ENCODE measurements at places on chromosomes 7 and 10.
A peak's percentile ranks its signal among the peaks of the same experiment; 100 is the strongest.

DNA sequence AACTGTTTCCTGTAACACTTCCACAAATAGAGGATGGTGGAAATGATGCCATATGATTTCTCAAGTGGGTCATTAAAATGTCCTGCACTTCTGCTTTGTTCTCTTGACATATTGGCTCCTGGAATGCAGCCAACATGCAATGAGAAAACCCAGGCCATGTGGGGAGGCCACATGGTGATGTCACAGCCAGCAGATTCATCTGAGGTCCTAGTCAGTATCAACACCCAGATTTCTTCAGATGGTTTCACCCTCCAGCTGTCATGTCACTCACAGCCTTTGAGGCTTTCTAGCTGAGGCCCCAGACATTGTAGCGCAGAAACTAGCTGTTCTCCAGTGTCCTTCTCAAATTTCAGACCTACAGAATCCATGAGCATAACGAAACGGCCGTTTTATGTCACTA is 102.3 kb upstream of the NUPR2 start:
- DNase-seq: no peak

DNA sequence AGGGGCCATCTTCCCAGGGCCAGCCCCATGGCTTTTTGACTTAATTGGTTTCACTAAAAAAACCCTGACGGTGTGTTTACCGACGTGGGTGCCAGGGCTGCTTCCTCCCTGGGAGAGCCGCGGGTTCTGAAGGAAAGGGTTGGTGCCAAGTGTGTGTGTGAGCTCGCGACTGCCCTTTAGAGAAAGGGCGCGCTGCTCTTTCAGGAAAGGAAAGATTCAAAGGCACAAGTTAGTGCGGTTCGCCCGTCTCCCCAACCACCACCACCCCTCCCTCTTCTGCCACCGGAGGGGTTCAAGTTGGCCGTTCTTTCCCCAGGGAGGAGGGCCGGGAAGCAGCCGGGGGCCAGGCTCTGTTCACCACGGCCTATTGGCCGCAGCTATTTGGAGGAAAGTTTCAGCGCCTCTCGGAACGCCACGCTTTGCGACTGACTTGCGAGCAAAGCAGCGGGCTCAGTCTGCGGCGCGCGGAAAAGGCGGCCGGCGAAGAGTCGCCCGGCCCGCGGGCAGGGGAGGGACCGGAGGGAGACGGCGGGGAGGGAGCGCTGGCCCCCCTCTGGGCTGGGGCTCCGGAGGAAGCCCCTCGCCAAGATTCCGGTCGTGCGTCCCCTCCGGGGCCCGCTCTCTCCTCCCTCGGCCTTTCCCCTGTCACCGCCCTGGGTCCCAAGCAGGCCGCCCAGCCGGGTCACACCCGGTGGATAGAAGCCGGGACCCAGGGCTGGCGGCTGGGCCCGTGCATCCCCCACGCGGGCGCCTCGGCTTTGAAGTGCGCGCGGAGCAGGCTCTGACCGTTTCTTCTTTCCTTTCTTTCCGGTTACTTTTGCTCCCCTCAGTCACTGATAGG is 165.9 kb upstream of the PPP1R3A start:
- DNase-seq: peak; percentile 12

GRCh38 chr7:156751319-156751718 is 110.7 kb downstream of the RNF32 start:
- DNase-seq: peak; percentile 86

DNA sequence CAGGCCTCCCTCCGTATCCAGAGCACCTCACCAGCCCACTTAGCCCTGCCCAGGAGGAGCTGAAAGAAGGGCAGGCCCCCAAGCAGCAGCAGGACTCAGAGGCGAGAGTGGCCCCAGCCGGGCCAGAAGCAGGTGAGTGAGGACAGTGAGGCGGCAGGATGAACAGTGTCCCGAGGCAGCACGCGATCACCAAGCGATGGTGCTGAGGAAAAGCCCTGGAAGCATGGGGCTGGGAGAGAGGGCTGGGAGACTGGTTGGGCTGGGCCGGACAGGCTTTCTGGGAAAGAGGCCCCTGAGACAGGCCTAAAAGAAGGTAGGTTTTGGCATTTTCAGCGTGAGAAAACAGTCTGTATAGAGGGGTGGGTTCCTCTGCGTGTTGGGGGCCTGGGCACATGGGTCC is 16.4 kb downstream of the ZNF783 start:
- DNase-seq: no peak

- peak; percentile 82 for DNase-seq
Observed at GRCh38 chr7:2950578-2950977, 93.1 kb downstream of the CARD11 start.

DNA sequence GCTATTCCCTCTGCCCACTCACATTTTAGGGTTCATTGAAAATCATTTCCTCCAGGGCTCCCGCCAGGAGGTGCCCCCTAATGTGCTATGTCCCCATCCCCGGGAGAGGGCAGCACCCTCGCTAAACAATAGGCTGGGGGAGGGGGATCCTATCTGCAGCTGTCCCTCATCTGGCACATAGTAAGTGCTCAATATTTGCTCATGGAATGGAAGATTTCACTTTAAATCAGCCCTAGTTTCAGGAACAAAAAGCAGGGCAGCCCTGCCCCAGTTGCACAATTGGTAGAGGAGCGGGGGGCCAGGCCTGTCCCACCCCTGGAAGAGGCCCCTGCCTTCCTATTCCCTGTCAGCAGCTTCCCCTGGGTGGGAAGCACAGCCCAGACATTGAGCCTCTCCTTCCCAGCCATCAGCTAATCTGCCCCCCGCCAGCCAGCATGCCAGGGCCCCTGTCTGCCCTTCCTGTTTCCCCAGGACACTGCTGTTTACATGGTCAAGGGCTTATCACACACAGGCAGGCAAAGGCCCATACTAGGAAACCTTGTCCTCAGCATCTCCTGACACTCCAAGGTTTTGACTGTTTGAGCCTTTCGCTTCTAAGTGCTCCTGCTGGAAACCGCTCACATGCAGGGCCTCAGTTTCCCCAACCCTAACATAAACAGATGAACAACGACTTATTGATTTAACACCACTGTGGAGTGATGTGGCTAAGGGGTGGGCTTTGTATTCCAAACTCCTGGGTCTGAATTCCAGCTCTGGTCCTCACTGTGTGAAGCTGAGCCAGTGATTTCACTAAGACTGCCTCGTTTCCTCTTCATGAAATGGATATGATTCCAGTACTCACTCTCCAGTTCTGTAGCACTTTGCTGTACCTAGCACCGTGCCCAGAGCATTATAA is 130.7 kb upstream of the ZMIZ1 start:
- DNase-seq: no peak

- DNase-seq: peak; percentile 84
Observed at GRCh38 chr7:92061154-92061553, 73.1 kb downstream of the CYP51A1 start.

DNA sequence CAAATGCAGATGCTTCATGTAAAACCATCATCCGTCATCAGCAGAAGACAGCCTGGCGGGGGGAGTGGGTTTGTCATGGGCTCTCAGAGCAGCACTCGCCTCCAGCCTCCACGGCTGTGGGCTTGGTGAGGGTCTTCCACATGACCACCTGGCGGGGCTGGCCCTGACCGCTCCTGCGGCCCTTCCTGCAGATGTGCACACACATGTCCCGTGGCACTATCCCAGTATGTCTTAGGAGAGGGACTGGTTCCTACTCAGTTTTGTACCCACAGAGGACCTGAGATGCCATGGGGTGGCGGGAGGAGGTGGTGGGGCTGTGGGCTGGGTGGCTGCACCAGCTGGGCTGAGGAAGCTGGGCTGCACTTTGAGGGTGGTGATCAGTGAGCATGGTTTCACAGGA is 4.7 kb downstream of the IDI2 start:
- DNase-seq: no peak

- DNase-seq: no peak
Observed at GRCh38 chr10:123889821-123890220, 1.8 kb downstream of the CPXM2 start.

DNA sequence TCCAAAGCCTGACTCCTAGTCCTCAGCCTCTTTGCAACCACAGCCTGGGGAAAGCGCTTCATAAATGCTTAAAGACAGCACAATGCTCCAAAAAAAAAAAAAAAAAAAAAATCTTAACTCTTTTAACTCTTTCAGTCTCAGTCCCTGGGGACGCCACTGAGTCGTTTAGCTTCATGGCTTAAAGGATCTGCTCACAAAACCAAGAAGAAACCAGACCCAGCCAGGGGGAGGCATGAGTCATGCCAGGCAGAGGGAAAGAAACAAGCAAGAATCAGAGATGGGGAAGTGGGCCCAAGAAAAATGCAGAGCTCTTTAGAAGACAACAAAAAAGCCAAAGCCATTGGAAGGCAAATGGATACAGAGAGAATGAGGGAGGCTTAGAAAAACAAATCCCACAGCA is 32.5 kb upstream of the DOCK1 start:
- no peak for DNase-seq

- DNase-seq: peak; percentile 76
Observed at GRCh38 chr10:88934900-88935672, 17.5 kb downstream of the ACTA2 start.

DNA sequence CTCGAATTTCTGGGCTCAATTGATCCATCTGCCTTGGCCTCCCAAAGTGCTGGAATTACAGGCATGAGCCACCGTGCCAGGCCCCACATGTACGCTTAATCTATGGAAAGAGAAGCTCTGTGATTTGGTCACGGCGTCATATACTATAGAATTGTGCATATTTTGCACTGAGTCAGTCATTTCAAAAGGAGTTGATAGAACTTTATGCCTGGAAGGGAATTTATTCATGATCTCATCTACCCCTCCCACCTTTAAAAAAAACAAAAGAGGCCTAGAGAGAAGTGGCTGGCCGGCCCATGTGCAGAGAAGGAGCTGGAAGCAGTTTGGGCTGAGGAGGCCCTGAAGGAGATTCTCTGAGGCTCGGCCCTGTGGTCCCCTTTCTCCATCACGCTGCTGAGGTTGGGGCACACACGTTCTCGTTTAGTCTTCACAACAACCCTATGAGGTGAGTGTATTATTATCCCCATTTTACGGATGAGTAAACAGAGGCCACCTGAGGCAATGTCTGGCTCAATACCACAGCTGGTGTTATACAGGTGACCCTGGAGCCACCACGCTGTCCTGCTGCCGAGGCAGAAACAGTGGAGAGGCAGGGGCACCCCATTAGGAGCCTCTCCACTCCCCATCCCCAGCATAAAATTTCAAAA is 47.2 kb upstream of the ZRANB1 start:
- DNase-seq: no peak

DNA sequence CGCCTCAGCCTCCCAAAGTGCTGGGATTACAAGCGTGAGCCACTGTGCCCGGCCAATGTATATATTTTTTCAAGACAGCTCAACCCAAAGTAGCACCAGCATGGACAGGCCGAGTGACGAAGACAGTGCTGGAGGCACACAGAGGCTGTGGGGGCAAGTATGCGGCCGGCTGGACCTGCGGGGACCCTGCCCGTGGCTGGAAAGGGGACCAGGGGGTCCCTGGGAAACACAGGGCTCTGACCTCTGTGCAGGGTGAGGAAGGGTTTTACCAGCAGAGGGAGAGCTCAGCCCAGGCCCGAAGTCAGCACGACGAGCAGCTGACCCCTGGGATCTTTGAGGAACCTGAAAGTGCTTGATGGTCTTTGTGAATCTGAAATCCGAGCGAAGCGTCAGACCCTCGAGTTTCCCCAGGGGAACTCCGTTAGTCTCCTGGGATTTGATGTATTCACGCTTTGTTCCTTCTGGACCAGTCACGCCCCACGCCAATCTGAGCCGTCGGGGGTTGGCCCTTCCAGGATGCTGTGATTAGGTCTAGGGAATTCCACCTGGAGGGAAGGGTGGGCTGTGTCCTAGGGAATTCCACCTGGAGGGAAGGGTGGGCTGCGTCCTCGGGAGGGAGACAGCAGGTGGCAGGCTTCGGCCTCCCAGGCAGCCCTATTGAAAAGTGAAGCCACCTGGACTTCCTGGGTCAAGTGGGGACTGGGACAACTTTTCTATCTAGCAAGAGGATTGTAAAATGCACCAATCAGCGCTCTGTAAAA is 10.9 kb upstream of the ZFAND2A start:
- no peak for DNase-seq

DNA sequence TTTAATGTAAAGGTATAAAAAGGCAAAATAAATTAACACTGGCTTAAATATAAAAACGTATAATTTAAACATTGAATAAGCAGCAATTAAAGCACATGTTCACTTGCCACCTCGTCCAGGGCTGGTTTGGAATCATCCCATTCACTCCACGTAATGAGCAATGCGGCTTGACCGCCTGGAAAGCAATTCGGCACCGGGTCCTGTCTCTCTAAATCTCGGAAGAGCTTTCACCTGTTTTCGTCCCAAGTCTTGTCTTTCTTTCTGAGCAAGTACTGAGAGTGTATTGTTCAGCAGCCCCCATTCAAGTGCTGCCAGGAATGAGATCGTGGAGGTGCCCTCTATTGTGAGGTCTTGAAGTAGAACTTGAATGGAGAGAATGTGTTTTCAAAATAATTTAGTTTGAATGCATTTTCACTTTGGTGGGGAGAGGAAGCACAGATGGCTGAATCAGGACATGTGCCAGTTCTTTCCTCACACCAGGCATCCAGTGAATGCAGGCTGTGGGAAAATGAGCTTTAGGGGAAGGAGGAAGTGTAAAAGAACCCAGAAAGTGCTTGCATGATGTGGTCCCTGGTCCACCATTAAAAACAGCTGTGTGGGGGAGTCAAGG is 515.2 kb downstream of the REEP3 start:
- peak; percentile 73 for DNase-seq

DNA sequence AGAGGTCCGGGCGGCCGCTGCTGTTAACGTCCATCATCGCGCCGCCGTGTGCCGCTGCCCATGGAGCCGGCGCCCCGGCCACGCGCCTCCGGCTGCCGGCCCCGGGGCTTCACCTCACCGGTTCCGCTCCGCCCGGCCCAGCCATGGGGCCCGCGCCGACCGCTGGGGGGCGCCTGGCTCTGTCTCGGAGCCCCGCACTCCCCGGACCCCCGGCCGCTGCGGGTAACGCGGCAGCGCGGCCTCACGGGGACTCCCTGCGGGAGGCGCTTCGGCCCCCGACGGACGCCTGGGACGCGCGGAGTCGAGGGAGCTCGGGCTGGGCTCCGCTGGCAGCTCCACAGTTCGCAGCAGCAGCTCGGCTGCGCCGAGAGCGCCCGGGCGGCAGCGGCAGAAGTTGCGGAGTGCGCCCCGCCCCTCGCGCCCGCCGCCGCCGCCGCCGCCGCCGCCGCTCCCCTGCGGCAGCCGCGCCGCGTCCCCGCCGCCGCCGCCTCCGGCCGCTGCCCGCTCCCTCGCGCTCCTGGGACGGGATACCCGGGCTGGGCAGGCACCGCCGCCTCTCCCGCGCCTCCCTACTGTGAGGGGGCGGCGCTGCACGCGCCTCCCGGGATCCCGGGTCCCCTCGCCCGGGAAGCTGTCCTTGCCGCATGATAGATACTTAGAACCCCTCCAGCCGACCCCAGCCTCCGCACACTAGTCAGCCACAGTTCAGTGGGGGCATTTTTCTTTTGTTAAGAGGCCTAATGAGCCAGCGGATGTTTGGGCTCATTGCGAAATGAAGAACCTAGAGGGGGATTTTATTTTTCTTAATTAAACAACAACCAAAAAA is at the start of gene HTR7:
HTR7 (minus strand) TSS at position 405 of the 826 bp plus-strand sequence; CDS start at position 37, 368 bp downstream.
- peak; percentile 46 for DNase-seq

- peak; percentile 56 for DNase-seq
Observed at GRCh38 chr10:125149036-125149679, 11.2 kb downstream of the CTBP2 start.

DNA sequence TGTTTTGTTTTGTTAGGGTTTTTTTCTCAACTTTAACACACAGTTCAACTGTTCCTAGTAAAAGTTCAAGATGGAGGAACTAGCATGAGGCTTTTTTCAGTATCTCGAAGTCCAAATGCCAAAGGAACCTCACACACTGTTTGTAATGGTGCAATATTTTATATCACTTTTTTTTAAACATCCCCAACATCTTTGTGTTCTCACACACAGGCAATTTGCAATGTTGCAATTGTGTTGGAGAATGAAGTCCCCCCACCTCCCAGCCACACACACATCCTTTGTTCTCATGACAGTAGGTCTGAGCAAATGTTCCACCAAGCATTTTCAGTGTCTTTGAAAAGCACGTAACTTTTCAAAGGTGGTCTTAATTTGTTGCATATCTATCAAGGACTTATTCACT is 120.9 kb downstream of the TWIST1 start:
- DNase-seq: no peak
